Stimulated activated CD8-positive, alpha-beta memory T cell treated with anti-CD3 and anti-CD28 coated beads, Interleukin-15, amount 100 ng/mL, for 4 hours (primary cell): ENCODE measurements at places on chromosomes 16 and 17.

DNA sequence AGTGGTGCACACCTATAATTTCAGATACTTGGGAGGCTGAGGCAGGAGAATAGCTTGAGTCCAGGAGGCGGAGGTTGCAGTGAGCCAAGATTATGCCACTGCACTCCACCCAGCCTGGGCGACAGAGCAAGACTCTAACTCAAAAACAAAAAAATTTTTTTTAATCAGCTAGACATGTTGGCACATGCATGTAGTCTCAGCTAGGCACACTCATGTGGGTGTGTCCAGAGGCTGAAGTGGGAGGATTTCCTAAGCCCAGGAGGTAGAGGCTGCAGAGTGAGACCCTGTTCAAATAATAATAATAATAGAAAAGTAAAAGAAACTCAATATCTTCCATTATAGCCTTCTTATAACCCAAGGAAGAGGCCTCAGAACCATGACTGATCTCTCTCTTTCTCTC lies 11.5 kb upstream of the ARHGAP17 start:
- no peak for DNase-seq

GRCh38 chr16:78821335-78821734 lies 721.9 kb downstream of the WWOX start:
- DNase-seq: no peak

GRCh38 chr16:9362050-9362449 lies 270.6 kb downstream of the HAPSTR1 start:
- DNase-seq: no peak

DNA sequence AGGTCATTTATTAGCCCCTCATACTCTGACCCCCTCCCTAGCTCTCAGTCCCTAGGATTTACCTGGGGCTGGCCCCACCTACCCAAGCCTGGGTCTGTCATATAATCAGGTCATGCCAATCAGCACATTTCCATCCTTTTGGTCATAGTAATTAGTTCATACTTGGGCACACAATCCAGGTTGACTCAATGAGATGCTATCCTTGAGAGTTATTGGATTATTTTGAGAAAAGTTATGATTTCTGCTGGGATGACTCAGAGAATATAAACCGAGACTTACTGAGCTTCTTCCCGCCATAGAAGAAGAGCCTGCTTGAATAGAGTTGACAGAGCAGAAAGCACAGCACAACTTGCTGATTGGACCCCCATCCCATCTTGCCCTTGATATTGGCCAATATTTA lies 331.5 kb downstream of the CBLN1 start:
- DNase-seq: no peak

- no peak for DNase-seq
Measured at GRCh38 chr16:80318107-80318506, 222.7 kb upstream of the DYNLRB2 start.

DNA sequence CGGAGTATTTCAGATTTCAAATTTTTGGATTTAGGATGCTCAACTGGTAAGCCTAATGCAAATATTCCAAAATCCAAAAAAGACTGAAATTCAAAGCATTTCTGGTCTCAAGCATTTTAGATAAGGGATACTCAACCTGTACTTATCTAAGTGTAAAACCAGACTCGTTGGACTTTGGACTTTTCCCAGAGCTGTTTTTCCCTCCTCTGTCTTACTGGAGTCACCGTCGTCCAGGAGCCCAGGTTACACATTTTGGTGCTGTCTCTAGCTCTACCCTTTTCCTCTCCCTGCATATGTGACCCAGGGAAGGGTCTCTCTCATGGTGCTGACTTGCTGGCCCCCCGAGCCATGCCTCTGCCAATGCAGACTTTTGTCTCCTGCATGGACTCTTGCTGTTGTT lies 46.0 kb upstream of the MMP2 start:
- DNase-seq: no peak

DNA sequence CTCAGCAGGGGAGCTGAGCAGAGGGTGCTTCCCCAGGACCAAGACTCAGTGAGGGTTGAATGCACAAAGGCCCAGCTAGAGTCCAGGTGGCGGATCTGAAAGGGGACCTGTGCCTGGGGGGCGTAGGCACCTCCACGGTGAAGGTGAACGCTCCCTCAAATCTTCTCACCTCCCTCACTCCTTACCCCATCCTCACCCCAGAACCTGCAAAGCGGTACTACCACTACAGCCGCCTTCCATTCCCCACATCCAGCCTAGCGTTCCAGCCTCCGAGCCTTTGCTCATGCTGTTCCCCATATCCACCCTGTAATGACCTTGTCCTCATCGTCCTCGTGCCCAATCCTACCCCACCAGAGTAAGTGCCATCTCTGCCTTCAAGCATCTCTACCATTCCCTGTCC lies 30.6 kb downstream of the TRPV3 start:
- DNase-seq: no peak

- DNase-seq: no peak
Measured at GRCh38 chr17:60065867-60066266, 12.9 kb downstream of the HEATR6 start.

DNA sequence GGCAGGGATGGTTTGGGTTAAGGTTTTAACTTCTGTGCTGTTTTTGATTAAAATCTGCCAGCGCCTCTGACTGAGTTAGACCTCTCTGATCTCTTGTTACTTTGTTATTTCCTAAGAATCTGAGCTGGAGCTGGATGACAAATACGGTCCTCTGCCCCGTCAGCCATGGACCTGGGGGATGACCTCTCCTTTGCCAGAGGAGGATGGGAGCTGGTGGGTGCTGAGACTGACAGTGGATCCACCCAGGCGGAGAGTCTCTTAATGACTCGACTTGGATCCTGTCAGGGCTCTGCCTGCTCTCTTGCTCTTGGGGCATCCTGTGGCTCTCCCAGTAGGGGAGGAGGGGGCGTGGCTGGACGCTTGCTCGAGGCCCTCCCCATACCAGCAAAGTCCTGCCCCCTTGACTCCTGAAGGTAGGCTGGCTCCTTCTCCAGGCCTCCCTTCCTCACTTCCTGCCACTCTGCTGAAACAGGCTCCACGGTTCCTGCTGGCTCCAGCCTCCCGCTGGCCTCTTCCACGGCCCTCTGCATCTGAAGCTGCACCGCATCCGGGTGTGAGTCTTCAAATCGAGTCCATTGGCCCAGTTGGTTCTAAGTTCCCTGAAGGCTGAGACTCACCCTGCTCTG lies 24.8 kb upstream of the MAP3K14 start:
- no peak for DNase-seq

DNA sequence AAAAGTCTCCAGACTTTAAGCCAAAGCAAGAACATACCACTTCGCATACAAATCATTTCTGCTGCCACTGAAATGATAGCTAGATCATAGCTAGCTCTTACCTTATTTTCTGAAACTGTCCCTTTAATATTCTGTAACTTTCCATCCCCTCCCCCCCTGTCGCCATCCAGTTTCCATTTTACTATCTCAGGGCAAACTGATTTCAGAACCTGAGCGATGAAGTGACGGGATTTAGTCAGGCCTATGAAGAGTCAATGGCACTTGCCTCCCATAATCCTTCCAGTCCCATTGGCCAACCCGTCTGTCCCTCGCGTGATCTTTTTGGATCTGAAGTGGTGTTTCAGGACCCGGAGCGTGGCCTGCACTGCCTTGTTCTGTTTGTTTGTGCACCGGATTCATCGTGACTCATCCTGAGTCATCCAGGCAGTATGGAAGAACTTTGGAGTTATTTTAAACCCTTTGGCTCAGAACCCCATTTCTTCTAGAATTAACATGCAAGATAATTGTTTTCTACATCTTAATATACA lies 199.8 kb upstream of the CHMP6 start:
- DNase-seq: no peak

GRCh38 chr16:85091522-85091910 lies 20.8 kb downstream of the CIBAR2 start:
- DNase-seq: no peak

DNA sequence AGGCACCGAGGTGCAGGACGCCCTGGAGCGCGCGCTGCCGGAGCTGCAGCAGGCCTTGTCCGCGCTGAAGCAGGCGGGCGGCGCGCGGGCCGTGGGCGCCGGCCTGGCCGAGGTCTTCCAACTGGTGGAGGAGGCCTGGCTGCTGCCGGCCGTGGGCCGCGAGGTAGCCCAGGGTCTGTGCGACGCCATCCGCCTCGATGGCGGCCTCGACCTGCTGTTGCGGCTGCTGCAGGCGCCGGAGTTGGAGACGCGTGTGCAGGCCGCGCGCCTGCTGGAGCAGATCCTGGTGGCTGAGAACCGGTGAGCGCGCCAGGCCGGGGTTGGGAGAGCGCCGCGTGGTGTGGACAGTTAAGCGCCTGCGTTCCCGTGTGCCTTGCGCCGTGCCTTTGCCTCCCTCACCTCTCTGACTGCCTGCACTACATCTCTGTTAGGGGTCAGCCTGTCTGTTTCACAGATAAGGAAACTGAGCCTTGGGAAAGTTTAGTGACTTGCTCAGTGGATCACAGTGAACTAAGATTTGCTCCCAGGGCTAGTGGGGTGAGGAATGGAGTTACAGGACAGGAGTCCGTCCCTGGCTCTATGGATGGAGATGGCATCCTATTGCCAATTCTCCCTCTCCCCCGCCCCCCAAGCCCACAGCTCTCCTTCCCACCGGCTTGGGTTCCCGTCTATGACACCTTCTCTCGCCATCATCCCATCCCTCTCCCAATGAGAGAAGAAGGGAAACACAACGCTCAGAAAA lies 880 bp downstream of the SARM1 start:
- DNase-seq: no peak

DNA sequence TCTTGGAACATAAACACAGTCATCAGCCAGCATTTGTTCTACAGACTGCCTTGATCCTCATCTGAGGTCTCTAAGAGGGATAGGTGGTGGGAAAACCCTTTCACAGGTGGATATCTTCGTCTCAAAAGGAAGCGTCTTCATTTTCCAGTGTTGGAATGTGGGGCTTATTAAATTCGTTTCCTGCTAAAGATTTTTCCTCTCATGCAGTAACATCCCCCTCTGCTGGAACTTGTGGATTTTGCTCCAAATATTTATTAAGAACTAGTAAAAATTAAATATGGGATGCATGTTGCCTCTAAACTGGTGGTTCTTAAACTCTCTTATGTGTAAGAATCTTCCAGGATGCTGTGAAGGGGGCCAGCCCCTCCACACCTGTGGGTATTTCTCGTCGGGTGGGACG lies 20.1 kb upstream of the MLYCD start:
- no peak for DNase-seq

GRCh38 chr16:69225121-69225520 lies 38.2 kb downstream of the SNTB2 start:
- DNase-seq: no peak

DNA sequence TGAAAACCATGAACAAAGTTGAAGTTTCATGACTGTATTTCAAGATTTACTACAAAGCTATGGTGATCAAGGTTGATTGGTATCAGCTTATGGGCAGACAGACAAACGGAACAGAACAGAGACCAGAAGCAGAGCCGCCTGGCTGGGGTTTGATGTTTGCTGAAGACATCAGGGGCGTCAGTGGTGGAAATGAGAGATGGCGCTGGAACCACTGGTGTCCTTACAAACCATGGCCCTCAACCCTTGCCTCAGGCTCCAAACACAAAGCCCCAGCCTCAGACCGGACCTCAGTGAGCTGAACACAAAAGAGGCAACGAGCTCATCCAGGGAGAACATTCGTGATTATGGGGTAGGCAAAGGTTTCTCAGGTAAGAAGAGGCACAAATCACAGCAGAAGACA lies 113.0 kb upstream of the METRNL start:
- DNase-seq: no peak

DNA sequence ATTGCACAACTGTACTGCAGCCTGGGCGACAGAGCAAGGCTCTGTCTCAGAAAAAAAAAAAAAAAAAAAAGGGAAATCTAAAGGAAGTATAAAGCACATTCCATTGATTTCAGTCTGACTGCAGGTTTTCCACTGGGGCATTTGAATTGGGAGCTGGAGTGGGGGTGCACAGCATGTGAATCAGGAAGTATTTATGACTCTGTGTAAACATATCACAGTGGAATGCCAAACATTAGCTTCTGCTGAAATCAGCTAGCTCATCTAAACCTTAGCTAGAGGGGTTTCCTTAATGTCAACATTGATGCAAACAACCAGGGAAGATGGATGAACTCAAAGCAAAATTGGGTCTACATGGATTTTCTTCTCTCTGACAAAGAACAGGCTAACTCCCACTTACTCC lies 641.0 kb upstream of the EEF2KMT start:
- DNase-seq: no peak

DNA sequence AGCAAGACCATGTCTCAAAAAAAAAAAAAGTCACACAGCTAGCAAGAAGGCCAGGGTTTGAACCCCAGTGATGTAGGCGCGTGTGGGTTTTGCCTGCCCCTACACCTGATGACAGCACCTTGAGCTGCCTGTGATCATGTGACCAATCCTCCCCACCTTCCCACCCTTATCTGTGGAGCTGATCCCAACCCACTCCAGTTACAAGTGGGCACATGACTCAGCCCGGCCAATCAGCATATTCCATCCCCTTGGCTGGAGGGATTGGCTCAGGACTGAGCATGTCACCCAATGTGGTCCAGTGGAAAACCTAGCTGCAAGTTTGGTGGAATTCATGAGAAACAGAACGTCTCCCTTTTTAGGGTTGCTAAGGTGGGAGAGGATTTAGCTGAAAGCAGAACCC lies 6.6 kb downstream of the TMEM114 start:
- DNase-seq: no peak

DNA sequence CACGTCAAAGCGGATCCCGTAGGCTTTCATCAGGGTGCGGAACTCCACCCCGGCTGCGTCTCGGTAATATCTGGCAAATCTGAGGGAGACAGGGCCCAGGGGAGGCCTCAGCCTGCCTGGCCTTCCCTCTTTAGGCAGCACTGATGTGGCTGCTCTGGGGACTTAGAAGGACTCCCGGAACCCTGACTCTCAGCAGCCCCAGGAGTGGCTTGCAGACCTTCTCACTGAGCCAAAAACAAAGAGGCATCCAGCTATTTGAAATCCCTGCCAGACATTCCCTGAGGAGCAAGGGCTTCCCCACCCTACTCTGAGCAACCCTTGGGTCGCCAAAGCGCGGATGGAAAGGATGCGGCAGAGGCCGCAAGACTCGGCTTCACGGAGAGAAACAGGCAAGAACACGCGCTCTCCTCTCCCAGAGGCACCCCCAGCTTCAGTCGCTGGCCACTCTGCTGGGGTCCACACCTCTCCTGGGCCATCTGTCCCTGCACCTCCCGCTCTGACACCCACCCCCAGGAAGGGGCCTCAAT lies 7.9 kb downstream of the P2RX5 start:
- DNase-seq: no peak
